ENCODE measurements at places on chromosomes 7 and 10. TPM values are rescaled to one million over a fixed set of nuclear protein-coding genes. Genes with fewer than 3 reads are reported as not detected.
A peak's percentile ranks its signal among the peaks of the same experiment; 100 is the strongest.

DNA sequence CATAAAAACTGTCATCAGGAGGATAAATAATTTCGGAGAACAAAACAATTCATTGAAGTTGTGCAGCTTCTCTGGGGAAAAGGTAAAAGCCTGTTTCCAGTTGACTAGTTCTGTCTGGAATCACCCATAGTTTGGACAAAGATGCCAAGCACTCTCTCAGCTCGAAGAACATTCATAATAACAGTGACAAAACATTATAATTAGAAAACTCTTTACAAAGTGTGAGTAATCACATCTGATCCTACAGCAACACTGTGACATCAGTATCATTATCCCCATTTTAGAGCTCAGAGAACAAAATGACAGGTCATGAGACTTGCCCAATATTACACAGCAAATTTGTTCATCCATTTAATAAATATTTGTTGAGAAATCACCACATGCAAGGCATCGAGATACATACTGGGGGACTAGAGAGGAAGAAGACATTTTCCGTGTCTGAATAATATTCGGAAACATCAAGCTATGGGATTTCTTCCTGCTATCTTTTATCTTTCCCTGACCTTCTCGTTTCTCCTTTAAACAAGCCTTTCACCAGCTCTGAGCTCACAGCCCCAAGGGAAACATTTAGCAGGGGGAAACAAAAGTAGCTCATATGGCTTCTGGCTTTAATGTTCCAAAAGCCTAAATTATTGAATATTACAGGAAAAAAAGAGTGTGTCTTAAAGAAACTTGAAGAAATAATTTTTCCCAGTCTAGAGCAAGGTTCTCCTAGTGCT is 123.3 kb upstream of the GHITM start:
- no peak for DNase-seq

DNA sequence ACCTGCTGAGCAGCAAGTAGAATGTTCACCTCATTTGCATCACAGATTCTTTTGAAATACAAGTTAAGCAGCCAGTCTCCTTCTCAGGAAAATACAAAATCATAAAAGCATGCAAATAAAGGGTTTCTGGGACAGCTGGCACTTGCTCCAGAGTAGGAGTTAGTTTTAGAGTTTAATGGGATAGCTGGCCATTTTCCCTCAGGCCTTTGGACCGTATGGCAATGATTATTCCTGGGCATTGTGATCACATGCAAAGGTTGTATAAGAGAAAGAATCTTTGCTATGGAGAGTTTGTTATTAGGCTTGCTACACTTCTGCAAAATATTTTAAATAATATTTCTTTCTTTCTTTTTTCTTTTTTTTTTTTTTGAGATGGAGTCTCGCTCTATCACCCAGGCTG is 240.8 kb downstream of the CDK14 start:
- DNase-seq, result no peak

- DNase-seq, result no peak
These were observed 109.4 kb downstream of the FAM107B start for GRCh38 chr10:14665304-14665703.

Gene C10orf67
- not detected for total RNA-seq

Gene NPSR1
- total RNA-seq, result not detected

GRCh38 chr7:146074195-146074765 is 42.3 kb upstream of the CNTNAP2 start:
- no peak for DNase-seq

DNA sequence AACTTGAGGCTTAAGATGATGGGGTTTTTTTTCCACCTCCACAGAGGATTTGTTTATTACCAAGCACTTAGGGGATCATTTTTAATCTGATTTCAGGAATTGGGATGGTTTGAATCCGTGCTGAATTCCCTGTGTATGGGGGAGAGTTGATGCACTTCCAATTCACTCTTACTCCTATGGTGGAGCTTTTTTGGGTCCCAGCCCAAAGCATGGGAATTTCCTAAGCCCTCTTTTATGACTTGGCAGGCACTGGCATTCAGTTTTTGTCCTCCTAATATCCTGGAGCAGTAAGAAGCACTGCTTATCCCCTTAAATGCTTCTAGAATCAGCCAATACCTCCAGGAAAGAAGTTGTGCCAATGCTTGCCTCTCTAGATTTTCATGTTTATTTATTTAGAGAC is 78.7 kb downstream of the HYCC1 start:
- no peak for DNase-seq

Gene FOXI2
- total RNA-seq, result not detected

DNA sequence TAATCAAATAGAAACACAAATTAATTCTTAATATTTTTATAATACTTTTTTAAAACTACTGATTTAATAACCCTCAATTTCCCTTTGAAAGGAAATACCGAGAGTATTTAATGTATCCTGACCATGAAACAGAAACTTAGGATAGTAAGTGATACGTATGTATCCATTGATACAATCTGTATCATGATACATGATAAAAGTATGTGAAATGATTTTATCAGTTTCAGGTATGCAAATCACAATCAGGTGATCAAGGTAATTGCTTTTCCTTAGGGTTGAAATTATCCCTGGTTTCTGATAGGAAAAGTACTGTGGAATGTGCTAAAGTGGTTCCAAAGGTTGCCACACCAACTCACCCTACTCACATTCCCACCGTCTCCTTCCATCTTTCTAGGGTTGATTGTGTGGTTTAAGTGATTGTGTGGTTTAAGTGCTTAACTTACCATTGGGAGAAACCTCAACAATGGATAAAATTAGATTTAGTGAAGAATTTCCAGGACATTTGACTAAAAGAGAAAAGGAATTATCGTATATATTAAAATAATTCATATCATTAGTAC is 138.3 kb downstream of the LRRN3 start:
- DNase-seq, result peak; percentile 11

GRCh38 chr7:115984105-115984504 is 46.5 kb downstream of the TFEC start:
- no peak for DNase-seq

GRCh38 chr7:124718032-124718766 is 47.4 kb downstream of the GPR37 start:
- DNase-seq, result peak; percentile 93

DNA sequence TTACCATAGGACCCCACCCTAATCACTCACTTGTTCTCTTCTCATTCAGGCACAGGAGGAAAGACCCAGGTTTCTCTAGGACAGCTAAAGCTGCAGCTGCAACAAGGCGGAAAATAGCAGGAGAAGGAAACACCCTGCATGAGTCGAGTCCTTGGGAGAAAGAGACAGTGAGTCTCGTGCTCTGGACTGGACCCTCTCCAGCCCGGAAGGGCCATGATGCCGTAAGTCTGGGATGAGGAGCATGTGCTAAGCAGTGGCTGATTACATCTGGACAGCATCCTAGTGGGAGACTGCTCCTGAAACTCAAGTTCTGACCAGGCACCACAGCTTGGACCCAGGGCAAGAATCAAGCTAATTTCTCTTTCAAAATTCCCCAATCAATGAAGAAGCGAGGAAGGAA is 39.4 kb downstream of the FBXW4 start:
- DNase-seq, result no peak

DNA sequence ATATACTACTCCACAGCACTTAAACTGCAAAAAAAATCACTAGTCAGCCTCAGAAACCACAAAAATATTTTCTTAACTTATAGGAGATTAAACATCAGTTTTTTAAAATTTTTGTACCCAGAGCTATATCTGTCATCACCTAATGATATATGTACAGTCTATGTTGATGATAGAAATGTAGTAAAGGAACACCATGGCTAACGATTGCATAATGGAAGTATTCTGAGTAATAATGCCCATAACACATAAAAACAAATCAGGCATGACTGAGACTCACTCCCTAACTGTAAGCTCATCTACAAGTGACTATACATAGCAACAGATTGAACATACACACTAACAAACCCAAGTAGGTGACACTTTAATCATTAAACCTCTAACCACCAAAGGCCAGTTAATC is 51.3 kb downstream of the TSPAN12 start:
- no peak for DNase-seq

Gene MMD2
- total RNA-seq, result not detected

GRCh38 chr10:95815133-95815532 is 59.2 kb downstream of the ENTPD1 start:
- DNase-seq, result no peak

- peak; percentile 99 for DNase-seq
These were observed 3.9 kb upstream of the INA start for GRCh38 chr10:103273041-103273441.

Gene FAM25C
- not detected for total RNA-seq

DNA sequence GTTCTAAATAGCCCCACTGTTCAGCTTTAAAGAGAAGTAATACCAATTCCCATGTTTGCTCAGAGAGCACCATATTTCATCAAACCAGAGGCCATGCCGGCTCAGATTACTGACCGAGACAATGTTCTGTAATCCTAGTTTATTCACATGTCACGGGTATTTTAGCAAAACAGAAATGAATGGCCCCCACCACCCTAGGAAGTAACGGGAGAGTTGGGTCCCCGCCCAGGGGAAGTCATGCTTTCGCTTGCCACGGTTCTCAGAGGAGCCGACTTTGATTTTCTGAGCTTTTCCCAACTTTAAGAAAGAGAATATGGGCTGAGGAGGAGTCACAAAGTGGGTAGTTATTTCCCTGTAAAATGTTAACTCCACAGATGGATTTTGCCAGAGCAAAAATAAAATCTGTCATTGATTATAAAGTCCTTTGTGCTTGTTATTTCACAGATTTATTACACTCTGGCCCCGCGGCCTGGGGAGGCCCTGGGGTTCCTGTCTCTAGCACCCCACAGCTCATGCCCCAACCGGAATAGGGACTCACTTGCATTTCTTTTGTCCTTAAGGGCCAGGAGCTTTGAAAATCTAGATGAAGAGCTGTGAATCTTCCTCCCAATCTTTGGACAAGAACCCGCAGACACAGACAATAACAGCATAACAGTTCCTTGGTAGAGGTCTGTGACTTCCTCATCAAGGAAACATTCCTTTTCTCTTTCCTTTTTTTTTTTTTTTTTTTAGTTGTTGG is 3.7 kb upstream of the GDF10 start:
- DNase-seq, result no peak
